ENCODE measurements at places on chromosomes 16 and 17. TPM values are rescaled to one million over a fixed set of nuclear protein-coding genes. Genes with fewer than 3 reads are reported as not detected.

- DNase-seq: no peak
Measured at GRCh38 chr16:84438971-84439696, 65.3 kb downstream of the MEAK7 start.

DNA sequence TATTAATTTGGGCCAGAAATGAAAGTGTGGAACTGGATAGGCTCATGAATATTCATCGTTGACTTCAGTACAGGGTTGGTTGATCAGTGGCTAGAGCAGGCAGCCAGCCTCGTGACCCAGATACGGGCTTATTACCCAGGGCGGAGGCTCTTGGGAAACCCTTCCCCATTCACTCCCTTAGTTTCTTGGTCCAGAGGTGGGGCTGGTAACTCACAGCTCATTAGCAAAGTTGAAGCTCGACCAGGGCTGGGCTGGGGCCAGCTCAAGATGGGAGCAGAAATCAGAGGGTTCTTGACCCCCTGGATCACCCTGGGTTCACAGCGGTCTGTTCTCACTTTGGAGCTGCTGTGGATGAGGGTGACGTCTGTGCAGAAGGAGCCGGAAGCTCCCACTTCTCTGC, 44.6 kb upstream of the GSE1 start:
- peak; percentile 85 for DNase-seq

TBKBP1 gene
- total RNA-seq: 2.9 TPM

DNA sequence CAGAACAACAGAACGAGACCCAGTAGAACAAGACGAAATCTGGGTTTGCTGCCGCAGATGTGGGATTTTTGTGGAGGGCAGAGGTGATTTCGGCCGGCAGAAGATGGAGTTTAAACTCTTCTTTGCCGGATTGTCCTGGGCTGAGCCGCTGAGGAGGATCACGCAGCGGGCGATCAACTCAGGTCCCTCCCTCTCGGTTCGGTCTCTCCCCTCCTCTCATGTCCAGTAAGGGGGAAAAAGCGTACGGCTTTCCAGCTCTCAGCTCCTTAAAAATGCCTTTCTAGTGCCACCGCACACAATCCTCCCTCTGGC, 2.5 kb downstream of the PHF12 start:
- DNase-seq: no peak

GRCh38 chr17:31858642-31859486, at the start of gene COPRS:
Gene COPRS (minus strand): TSS chr17:31859244. CDS start chr17:31859199, 45 bp downstream.
- DNase-seq: peak; percentile 89

KRT33A gene
- not detected for total RNA-seq

GRCh38 chr17:29569245-29569950, 897 bp downstream of the TP53I13 start:
- peak; percentile 24 for DNase-seq

- no peak for DNase-seq
Measured at GRCh38 chr17:76196675-76197074, 43.6 kb downstream of the RNF157 start.

CA7 gene
- 120 TPM for total RNA-seq

- DNase-seq: peak; percentile 77
Measured at GRCh38 chr17:48626245-48627117, at the start of gene HOXB9. Gene HOXB9 (minus strand): TSS chr17:48626358. CDS start chr17:48626269, 89 bp downstream.

GRCh38 chr17:4838309-4838785, 5.2 kb downstream of the MINK1 start:
- DNase-seq: no peak

DNA sequence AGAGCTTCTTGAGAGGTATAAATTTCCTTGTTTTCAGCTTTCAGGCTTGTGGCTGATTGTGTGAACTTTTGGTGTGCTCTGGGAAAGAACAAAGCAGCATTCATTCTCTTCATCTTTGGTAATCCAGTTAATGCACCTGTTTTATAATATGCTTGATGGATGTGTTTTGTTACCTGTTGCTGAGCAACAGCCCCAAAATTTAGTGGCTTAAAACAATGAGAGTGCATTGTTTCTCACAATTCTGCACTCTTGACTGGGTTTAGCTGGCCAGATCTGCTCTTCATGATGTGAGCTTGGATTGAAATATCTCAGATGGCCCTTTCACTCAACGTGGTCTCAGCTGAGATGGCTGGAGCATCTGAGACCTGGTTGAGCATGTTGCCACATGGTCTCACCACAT, 58.7 kb upstream of the NOL11 start:
- no peak for DNase-seq

- no peak for DNase-seq
Measured at GRCh38 chr17:59093145-59093701, 13.5 kb downstream of the TRIM37 start.

MARF1 gene
- total RNA-seq: 53.0 TPM

DNA sequence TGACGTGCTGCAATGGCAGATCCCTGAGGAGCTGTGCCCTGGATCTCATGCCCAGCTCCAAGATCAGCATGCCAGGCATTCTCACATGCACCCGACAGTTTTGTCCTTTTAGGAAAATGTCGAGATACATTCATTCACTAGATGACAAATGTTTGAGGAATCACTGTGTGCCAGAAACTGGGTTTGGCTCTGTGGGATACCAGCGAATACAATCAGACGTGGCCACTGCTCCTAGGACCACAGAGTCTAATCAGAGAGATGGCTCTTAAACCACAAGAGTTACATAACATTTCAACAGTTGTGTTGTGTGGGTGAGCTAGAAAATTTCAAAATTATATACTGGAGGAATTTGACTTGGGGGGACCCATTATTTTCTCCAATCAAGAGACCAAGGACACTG, 579.7 kb downstream of the CDH13 start:
- DNase-seq: no peak

TP53TG3E gene
- total RNA-seq: not detected

ABCA8 gene
- 9.7 TPM for total RNA-seq

GRCh38 chr16:57840833-57841232, 38.5 kb upstream of the KIFC3 start:
- no peak for DNase-seq

- DNase-seq: no peak
Measured at GRCh38 chr16:70644763-70645597, 1.4 kb upstream of the IL34 start.

TP53TG3 gene
- not detected for total RNA-seq

C16orf74 gene
- total RNA-seq: 0.96 TPM

CACNG3 gene
- total RNA-seq: not detected

GRCh38 chr17:81601525-81602120, 35.3 kb downstream of the NPLOC4 start:
- peak; percentile 52 for DNase-seq

IGFBP4 gene
- total RNA-seq: 182 TPM

NPW gene
- total RNA-seq: 3.5 TPM

GRCh38 chr17:39701012-39701783, 1.3 kb downstream of the ERBB2 start:
- peak; percentile 90 for DNase-seq

DNA sequence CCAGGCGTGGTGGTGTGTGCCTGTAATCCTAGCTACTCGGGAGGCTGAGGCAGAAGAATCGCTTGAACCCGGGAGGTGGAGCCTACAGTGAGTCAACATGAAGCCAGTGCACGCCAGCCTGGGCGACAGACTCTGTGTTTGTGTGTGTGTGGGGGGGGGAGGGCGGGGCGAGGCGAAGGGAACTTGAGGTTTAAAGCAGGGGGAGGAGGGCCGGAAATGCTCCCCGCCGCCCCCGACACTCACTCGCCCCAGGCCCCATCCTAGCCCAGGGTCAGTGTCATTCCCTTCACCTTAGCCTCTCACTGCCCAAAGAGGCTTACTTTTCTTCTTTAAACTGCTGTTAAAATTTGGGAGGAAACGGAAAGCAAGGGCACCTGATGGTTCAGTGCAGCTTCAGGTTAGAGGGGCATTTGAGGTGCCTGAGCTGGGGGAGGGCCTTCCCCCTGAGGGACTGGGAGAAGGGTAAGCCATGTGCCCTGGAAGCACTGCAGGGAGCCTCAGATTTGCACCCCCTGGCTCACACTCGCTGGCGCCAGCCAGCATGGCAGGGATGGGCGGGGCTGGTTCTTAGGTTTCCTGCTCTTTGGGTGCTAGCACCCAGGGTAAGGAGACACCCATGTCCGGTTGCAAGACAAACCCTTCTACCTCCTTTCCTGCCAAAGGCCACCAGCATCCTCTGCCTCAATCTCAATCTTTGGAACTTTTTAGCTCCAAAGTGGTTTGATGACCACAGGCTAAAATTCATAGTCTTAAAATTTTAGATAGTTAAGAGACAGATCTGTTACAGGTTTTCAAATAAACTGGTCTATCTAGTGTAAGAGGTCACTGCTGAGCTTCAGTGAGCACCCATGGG, 2.2 kb upstream of the LIMD2 start:
- peak; percentile 42 for DNase-seq

DNA sequence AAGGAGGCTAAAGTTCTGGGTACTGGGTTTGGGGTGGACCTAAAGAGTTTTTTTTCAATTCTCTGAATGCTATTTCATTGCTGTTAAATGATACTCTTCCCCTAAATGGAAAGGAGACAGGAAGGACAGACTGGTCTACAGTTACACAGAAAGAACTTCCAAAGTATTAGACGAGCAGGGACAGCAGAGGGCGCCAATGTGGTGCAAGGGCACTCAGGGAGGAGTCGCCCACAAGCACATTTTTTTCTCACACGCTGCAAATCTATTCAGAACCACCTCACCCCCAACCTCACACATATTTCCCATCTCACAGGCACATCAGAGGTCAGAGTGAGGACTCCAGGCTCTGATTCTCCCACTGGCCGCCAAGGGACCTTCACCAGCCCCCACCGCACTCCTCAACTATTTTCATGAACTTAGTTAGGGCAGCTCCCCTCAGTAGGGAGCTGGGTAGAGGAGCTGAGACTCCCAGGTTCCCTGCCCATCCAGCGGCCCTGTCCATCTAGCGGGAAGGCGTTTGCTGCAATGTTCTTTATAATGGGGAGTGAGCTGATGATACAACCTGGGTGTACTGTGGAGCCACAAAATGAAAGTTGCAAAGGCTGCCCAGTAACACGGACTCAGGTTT, 6.8 kb upstream of the CA4 start:
- peak; percentile 94 for DNase-seq

TMEM220 gene
- total RNA-seq: 17.6 TPM

DNA sequence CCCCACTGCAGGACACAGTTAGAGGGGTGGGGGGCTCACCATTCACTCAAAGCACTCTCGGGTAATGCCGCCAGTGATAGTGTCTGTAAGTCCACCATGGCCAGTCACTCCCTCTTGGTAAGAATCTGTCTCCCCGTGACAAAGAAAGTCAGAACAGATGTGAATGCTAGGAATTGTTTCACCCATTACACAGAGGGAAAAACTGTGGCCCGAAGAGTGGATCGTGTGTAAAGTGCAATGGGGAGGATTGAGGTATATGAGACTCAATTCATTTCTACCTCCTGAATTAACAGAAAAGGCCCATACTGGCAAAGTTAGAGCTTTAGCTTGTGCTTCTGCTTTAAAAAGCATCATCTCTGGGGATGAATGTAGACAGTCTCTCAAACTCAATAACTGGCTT, 17.5 kb upstream of the SLC6A2 start:
- no peak for DNase-seq

DNA sequence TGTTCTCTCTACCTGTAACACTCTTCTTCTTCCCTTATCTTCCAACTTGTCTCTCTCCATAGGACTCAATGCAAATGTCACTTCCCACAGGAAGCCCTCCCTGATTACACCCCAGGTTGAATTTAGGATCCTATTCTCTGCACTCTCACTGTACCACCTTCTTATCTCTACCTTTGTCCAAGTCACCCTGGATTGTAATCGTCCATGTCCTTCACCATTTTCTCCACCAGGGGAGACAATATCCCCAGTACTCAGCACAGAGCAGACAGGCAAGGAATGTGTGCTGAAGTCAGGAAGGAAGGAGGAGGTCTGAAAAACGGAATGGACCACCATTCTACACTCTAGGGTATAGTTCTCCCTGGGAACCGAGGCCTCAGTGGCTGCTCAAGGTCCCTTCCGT, 14.2 kb downstream of the C16orf82 start:
- no peak for DNase-seq

DNA sequence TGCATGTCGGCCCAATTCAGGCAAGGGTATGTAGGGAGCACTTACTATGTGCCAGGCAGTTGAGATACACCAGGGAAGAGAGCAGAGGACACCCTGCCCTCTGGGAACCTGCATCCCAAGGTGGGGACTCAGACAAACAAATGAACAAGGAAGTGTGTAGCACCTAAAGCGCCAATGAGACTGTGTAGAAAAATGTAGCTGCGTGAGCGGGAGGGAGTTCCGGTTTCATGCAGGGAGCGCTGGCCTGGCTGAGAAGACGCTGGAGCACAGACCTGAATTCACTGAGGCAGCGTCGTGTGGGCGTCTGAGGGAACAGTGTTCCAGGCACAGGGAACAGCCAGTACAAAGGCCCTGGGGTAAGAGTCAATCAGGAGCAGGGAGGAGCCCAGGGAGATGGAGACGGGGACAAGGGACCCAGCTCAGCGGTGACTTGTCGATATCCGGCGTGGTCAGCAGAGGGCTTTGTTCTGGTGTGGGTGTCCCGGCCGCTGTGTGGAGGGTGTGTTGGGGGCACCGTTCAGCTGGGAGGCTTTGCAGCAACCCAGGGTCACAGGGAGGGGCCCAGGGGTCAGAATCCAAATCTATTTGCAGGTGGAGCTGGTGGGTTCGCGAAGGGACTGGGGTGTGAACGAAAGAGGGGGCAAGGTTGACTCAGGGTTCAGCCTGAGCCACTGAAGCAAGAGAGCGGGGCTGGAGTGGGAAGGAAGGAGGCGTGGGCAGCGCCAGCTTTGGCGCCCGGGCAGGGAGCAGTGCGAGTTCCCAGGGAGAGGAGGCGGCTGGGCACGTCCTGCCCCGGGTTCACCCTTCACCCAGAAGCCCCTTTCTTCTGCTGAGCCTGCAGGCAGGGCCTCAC, 17.8 kb upstream of the OSGIN1 start:
- no peak for DNase-seq

KRTAP4-3 gene
- total RNA-seq: not detected

DNA sequence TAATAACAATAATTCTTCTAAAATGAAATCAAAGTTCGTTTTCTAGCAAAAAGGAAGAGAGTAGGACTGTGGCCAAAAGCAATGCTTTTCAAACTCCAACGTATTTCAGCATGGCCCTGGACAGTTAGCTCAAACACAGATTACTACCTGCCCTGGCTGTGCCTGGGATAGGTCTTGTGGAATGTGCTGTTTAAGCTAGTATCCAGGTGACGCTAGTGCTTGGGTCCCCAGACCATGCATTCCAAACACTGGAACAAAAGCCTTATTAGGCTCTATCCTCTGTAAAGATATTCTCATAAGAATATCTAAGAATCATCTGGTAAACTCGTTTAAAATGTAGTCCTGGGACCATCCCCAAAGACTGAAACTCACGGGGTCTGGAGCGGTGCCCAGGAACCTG, 52.6 kb upstream of the MEAK7 start:
- no peak for DNase-seq

DNA sequence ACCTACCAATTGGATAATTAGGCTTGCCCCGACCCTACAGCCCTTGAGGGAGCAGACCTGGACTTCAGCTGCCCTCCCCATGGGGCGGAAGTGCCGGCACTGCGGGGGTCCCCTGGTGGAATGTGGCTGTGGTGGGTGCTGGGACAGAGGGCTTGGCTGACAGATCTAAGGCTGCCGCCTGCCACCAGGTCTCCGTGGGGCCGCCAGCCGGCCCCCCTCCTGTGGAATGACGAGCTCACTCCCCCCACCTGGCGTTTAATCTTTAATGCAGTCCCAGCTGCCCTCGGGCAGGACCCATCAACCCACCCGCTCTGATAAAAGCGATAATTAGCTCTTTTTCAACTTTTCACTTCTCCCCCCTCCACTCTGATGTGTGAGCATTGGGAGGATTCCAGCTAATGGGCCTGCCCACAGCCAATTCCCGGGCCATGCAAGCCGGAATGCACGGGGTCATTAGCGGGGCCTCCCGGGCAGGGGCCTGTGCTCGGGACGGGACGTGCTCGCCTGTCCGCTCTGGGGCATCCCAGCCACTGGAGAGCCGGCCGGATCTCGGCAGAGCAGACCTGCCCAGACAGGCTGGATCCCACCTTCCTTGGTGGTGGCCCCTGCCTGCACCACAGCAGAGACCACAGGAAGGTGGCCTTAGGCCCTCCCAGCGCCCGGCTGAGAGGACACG, 28.3 kb upstream of the GOSR2 start:
- DNase-seq: no peak

SYCE1L gene
- total RNA-seq: 4.8 TPM
